Left forelimb (tissue), 1 donor: ENCODE measurements at places on chromosomes 13 and 19.

GRCh38 chr13:98019186-98019585 is 65.7 kb downstream of the IPO5 start:
- DNase-seq: no peak

- DNase-seq: no peak
Measured at GRCh38 chr19:30457484-30457883, 85.3 kb downstream of the ZNF536 start.

- DNase-seq: no peak
Measured at GRCh38 chr13:57569986-57570385, 61.6 kb upstream of the PCDH17 start.

DNA sequence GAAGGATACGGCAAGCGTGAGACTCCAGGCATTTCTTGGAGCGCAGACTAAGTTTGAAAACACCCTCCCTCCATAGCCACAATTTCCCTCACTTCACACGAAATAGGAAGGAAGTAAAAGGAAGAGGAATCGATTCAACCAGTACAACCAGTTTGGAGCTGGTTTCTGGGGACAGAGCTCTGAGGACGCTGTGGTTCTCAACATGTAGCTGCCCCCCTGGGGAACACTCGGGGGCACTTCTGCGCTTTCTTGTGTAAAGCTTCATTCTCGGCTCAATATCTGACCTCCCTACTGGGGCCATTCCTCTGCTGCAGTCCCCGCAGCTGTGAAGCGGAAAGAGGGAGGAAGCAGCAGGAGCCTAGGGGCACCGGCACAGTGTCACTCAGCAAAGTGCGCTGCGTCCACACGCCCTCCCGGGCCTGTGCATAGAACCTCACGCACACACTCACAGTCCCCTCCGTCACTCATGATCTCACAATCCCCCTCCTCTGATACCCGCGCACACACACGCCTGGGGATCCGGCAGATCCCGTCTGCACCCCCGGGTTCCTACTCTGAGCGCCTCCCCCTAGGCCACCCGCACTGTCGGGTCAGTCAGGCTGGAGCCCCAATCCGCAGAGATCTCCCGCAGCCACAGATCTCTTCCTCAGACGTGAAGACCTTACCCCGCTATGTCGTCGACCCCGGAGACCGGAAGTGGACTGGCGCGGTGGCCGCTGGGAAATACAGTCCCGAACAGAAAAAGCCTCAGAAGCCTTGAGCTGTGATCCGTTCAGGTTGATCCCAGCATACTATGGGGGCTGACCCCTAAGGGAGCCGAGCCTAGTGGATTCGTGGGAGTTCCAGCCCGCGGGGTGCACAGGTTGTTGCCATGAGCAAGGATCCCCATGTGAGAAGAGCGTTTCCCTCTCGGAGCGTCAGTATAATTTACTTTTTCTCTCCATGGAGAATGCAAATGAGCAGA is at the start of gene ZNF780A:
ZNF780A (minus strand) TSS at position 703 of the 964 bp plus-strand sequence. CDS start 6,190 bp downstream, outside the sequence.
- DNase-seq: peak; percentile 87
